IPS DF 6.9 (cell line): ENCODE measurements at places on chromosomes 7 and 10.

DNA sequence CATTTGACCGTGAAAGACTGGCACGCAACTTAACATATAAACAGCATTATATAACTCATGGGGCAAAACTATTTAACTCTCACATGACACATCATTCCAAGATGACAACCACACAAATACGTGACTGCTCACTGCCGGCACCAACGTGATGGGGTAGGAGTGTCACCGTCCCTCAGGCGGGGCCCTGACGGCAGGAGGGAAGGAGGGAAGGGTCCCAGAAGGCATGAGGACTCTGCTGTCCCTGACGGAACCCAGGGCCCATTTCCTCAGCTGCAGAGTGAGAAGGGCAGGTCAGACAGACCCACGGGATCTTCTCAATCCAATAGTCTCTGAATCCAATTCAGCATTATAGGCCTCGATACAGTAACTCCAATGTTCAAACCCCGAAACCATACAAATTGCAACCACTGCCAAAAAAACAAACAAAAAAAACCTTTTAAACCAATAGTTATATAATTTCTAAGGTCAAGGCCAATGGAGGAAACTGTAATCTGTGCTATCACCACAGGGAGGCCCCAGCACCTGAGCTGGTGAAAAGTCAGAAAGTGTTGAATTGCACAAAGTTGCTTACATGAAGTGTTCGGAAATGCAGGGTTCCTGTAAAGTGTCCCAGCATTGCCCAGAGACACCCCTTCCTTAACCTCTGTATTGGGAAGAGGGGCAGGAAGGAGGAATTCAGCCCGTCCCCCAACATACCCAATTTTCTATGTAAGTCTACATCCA is 137.4 kb downstream of the TNS3 start:
- no peak for DNase-seq

- DNase-seq = no peak
Observed at GRCh38 chr10:3554121-3554522, 230.9 kb downstream of the KLF6 start.

- no peak for DNase-seq
Observed at GRCh38 chr7:133582766-133583523, 330.1 kb downstream of the EXOC4 start.

DNA sequence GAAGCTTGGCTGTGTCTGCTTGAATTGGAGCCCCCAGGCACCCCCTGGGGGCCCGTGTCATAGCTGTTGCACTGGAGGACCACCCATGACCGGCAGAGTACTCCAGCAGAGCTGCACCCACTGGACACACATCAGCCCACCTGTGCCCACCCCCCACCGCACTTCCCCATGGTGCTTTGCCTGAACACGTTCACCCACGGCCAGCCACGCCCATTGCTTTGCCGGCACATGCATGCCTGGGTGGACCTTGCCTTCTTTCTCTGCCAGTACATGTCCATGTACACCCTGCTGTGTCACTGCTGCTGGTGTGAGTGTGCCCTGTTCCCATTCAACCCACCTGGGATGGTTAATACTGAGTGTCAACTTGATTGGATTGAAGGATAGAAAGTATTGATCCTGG is 88.7 kb downstream of the SAMD9 start:
- DNase-seq = no peak

DNA sequence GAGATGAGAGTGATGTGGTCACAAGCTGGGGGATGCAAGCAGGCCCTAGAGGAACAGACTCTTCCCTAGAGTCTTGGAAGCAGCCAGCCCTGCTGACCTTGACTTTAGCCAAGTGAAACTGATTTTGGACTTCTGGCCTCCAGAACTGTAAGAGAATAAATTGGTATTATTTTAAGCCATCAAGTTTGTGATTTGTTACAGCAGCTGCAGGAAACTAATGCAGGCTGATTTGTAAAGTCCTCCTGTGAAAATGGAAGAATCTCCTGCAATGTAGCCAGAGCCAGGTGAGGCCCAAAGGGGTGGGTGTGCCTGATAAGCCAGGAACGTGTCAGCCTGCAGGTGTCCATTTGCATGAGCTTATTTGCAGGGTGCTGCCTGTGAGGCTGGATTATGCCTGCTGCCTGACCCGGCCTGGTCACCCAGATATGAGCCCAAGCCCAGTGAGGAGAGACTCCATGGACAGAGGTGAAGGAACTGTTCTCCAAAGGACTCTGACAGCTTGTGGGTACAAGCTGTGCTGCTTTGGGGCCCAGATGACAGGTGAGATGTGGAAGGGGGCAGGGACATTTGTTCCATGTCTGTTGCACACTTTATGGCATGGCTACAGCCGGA is 24.6 kb upstream of the PLEKHA1 start:
- DNase-seq = no peak

DNA sequence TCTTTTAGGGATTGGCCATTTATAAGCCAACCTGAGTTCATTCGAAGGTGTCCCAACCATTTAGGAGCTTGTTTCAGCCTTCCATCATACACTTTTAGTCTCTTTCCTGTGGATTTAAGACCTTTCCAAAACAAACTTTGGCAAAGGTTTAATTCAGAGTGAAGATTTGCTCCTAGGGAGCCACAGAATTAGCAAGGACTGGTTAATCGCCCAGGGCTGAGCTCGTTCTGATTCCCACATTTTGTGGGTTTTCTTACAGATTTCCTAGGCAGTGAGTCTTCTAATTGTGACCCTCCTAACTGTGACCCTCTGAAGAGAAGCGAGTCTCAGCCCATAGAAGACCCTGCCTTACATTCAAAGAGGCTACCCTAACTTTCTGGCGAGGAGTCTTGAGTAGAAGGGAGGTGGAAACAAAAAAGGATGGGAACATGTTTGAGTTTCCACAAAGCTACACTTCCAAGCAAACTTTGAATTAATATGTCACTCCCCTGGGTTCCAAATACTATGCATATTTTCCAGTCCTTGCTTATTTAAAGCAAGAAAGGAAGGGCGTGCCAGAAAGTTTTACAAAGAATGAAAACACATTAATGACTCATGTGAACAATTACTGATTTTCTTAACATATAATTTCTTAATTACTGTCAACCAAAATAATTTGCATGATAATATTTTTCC is 118.3 kb downstream of the ARID5B start:
- DNase-seq = no peak

DNA sequence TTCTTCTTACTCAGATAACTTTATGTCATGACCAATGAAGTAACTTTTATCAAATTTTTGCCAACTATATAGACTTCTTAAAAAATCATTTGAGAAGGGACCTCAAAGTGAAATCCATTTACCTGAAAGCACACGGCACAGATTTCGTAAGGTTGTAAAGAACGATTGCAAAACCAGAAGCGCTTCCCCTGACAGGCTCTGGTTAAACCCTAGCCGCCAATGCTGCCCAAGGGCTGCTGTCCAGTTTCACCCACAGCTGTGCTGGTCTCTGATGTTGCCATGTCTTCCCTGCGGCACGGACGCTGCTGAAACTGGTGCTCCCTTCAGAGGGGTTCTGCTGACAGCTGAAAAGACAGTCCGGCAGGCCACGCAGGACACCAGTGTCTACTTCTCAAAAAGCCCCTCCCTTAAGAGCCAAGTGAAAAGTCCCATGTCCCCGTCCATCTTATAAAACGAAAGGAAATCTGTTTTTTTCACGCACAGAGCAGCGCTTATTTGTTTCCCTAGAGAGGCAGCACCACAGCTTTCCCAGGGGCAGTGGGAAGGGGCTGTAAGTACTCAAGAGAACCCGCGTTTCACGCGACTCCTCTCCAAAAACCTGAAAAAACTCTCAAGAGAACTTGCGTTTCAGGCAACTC is 32.5 kb downstream of the GNA12 start:
- DNase-seq = no peak

GRCh38 chr7:90383861-90384260 is 19.4 kb upstream of the CLDN12 start:
- DNase-seq = no peak

DNA sequence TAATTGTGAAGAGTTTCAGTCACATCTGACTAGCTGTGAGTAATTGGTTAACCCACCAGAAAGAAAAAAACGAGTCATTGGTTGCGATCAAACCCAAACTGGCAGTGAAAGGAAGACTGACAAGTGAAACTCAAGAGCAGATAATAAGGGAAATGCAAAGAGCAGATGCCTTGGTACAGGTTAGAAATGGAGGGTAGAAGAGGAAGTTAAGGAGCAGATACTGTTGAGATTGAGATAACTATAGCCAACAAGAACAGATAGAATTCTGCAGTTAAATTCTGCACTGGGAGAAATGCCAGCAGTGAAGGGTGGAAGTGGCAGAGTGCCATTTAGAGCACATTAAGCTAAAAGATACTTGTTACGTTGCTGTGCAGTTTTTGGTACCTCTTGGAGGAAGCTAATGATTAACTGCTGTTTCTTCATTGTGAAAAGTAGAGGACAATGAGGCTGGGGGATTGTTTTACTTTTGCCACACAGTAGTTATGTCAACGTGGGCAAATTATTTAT is 65.8 kb downstream of the CDK13 start:
- no peak for DNase-seq
